ENCODE measurements at places on chromosomes 7 and 10. TPM values are rescaled to one million over a fixed set of nuclear protein-coding genes. Genes with fewer than 3 reads are reported as not detected.

GRCh38 chr7:26863518-26864308, 677 bp downstream of the SKAP2 start:
- DNase-seq: no peak

DNA sequence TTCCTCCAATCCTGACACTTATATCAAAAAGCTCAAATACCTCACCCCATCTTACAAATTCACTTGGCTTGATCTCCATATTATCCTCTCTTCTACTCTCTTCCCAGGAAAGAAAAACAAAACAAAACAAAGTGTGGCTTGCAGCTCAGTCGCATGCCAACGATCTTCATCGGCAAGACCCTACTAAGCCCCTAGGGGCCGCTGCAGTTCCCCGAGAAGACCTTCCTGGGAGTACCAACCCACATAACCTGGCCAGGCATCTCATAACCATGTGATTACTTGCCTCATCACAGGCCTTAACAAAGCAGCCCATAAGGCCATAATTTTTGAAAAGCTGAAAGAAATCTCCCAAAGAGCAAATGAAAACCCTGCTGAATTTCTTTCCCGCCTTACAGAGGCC, 103.7 kb downstream of the ZNF92 start:
- peak; percentile 39 for DNase-seq

- no peak for DNase-seq
These were observed 885.3 kb downstream of the XPNPEP1 start for GRCh38 chr10:109037978-109038377.

The SAMD9L gene
- total RNA-seq: not detected

GRCh38 chr7:1986366-1987083, 246.2 kb downstream of the MAD1L1 start:
- no peak for DNase-seq

DNA sequence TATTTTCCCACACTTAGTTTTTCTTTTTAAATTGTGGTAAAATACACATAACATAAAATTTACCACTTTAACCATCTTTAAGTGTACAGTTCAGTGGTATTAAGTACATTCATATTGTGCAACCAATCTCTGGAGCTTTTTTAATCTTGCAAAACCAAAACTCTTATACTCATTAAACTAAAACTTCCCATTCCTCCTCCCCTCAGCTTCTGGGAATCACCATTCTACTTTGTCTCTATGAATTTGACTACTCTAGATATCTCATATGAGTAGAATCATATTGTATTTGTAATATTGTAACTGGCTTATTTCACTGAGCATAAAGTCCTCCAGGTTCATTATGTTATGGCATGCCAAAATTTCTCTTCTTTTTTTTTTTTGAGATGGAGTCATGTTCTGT, 86.4 kb upstream of the JAZF1 start:
- no peak for DNase-seq

DNA sequence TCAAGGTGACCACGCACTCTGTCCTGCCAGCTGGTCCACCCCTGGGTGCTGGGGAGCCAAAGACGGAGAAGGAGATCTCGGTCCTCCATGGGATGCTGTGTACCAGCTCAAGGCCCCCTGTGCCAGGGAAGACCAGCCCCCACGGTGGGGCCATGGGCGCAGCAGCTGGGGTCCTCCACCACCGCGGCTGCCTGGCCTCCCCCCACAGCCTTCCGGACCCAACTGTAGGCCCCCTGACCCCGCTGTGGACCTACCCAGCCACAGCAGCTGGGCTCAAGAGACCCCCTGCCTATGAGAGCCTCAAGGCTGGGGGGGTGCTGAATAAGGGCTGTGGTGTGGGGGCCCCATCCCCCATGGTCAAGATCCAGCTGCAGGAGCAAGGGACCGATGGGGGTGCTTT, 5.4 kb downstream of the NYAP1 start:
- no peak for DNase-seq

The SFTPA1 gene
- total RNA-seq: not detected

- no peak for DNase-seq
These were observed 35.4 kb upstream of the COL13A1 start for GRCh38 chr10:69766161-69766910.

- no peak for DNase-seq
These were observed 19.7 kb downstream of the LIPK start for GRCh38 chr10:88725798-88726197.

DNA sequence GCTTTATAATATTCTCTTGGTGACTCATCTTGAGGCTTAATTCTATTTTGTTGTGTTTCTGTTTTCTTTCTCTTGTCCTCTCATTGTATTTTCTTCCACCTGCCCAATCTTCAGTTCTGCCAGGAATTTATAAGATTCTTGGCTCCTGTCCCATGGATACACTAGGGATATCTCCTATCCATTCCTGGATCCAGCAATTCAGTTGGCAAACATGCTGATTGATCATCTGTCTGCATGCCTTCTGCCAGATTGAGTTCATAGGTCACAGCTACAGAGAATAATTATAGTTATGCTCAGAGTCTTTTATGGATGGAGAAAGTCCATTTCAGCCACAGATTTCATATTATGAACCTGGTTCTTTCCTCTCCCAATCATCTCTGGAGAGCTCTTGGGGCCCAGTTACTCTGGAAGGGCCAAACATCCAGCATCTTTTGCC, 140.4 kb upstream of the MAGI2 start:
- DNase-seq: no peak
